ENCODE measurements at places on chromosomes 7 and 10. TPM values are rescaled to one million over a fixed set of nuclear protein-coding genes. Genes with fewer than 3 reads are reported as not detected.

The NOS3 gene
- total RNA-seq = 0.51 TPM

The DYNC1I1 gene
- total RNA-seq = 0.15 TPM

The MSMB gene
- total RNA-seq = 0.42 TPM

The HYAL4 gene
- total RNA-seq = not detected

The PRKAR2B gene
- total RNA-seq = 2.2 TPM
